H9 (cell line): ENCODE measurements at places on chromosomes 16 and 17. TPM values are rescaled to one million over a fixed set of nuclear protein-coding genes. Genes with fewer than 3 reads are reported as not detected.

GRCh38 chr16:81708266-81709015 is 70.7 kb upstream of the PLCG2 start:
- no peak for DNase-seq

- no peak for DNase-seq
These were observed 27.0 kb upstream of the MPRIP start for GRCh38 chr17:17015230-17015629.

DNA sequence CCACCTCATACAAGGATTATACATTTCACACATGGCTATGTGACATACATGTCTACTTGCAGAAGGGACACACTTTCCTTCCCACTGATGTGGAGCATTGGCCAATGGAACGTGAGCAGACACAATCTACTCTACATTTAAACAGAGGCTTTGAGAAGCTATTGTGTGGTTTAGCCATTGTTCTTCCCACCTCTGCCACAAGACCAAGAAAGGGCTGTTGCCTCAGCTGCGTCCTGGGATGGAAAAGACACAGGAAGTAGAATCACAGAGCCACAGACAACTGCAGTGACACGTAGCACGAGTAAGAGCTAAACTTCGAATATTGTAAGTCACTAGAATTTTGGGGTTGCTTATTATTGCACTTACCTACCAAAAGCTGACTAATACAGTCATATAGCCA is 33.3 kb downstream of the PRKCB start:
- DNase-seq, result no peak

Gene TUBG2
- 20.4 and 22.0 TPM in 2 replicates for total RNA-seq

Gene KCNJ12
- total RNA-seq, result 0.29 and 0.39 TPM in 2 replicates

GRCh38 chr16:52558448-52558847 is 11.5 kb upstream of the TOX3 start:
- no peak for DNase-seq

- DNase-seq, result no peak
These were observed 1.9 kb upstream of the CAPN15 start for GRCh38 chr16:525520-526180.

DNA sequence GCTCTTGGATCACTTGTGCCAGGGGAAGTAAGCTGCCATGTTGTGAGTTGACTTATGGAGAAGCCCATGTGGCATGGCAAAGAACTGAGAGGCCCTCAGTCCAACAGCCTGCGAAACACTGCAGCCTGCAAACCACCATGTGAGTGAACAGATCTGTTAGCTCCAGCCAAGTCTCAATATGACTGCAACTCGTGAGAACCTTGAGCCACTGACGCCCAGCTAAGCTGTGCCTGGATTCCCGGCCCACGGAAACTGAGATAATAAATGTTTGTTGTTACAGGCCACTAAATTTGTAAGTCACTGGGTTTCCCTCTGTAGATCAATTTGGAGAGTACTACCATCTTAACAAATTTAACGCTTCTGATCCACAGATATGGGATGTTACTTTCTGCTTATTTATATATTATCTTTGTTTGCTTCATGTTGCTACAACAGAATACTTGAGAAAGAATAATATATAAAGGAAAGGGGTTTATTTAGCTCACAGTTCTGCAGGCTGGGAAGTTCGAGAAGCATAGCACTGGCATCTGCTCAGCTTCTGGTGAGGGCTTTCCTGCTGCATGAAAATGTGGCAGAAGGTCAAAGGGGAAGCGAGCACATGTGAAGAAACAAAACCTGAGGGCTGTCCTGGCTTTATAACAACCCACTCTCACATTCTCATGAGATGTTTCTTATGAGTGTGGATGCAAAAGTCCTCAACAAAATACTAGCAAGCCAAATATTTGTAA is 29.4 kb upstream of the ATP2A3 start:
- peak; percentile 21 for DNase-seq
